ENCODE measurements at places on chromosomes 5 and 9.

DNA sequence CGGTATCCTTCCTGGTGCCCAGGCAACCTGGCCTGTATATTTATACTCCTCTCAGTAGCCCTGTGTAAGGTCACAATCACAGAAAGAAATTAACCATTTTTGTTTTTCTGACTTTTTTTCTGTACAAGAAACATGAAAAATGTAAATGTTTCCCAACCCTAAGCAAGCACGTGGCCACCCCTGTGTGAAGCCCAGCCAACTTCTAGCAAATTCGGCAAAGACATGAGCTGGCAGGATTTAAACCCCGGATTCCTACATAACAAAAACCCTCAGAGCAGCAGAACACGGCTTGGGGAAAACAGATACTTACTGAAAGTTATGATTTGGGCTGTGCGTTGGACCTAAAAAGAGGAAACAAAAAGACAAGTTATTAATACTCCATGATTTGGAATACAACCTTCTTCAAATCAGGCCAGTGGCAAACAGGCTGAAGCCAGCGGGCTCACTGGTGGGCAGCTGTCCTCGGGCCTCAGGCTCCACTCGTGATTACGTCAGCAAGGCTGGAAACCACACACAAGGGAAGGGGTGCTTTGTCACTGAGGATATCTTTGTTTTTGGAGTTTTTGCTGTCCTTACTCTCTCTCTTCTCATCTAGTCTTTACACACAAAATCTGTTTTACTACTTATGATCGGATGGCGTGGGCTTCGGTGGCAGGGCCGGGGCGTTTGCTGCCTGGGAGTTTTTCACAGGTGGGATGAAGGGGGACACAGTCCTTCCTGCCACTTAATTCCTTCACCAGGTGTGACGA lies 194.1 kb downstream of the ROR2 start:
- no peak for DNase-seq

GRCh38 chr5:151464101-151464500 lies 16.7 kb downstream of the SLC36A1 start:
- no peak for DNase-seq

DNA sequence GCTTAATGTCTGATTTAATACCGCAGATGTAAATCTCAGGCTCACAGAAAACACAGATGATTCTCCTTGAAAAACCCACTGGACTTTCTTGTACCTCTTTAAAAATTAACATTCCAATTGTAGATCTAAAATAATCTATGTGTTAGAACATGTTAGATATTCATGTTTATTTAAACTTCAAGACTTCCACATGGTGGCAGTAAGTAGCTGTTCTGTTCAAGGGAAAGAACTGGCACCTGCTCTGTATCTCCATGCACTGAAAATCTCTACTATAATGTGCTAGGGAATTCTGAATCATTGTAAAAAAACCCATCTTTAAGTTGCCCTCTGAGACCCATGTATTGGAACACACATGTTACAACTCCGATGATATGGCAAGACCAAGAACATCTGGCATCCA lies 366.9 kb downstream of the DMRTA1 start:
- no peak for DNase-seq

DNA sequence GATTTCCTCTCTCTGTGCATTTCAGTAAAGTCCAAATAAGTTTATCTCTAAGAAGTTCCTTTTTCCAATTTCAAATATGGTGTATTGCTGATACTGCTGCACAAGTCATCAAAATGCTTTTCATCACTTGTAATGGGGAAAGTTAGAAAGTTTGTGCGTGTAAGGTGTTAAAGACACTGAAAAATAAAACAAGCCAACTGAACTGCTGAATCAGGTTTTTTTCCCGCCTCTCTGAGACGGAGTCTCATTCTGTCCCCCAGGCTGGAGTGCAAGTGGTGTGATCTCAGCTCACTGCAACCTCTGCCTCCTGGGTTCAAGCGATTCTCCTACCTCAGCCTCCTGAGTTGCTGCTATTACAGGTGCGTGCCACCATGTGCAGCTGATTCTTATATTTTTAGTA lies 400.9 kb downstream of the LRRC70 start:
- no peak for DNase-seq

GRCh38 chr9:93668261-93668871 lies 92.0 kb downstream of the PHF2 start:
- DNase-seq = no peak

DNA sequence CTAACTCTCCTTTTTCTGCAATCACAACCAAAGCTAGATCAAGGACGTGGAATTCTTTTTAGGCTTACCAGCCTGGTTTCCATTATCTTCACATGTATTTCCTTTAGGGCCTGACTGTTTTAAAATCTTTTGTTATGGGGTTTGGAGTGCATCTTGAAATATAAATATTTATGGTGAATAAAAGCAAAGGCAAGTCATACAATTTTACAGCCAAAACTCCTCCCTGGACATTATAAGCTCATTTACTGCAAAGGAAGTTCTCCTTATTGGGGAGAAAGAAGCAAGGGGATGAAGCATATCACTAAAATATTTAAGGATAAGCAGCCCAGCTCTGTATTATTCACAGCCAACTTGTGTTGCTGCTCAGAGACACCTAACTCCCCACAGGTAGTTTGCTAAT lies 132.2 kb upstream of the TARS1 start:
- no peak for DNase-seq

DNA sequence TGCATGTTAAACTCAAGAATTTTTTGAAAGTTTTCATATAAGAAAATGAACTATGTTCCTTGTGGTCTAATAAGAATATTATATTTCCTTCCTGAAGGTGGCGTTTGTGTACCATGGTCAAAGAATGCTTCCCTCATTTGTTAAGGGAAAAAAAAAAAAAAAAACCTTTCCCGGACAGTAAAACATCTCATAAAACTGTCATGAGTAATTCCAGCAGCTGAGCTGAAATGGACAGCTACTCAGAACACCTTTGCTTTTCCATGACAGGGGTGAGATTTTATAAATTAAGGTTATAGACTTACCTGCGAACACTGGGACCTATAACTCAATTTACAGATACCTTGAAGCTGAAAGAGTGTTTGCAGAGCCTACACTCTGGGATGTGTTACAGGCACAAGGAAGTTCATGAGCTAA lies 113.2 kb upstream of the RANBP3L start:
- DNase-seq = peak; percentile 39

DNA sequence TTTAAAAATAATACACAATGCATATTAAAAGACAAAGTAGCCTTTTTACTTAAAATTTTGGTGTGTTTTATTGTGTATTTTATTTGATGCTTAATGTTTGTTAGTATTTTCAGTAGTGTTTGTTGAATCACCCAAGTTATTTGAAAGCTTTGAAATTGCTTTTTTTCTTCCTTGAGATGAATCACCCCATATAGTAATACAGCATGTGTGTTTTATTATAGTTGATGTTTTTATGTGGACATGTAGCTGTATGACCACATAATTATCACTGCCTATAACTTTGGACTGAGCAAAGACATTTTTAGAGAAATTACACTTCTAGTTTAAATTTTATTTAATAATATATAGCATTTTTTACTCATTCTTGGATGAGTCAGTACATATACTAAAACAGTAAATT lies 18.0 kb downstream of the FAM174A start:
- DNase-seq = no peak

DNA sequence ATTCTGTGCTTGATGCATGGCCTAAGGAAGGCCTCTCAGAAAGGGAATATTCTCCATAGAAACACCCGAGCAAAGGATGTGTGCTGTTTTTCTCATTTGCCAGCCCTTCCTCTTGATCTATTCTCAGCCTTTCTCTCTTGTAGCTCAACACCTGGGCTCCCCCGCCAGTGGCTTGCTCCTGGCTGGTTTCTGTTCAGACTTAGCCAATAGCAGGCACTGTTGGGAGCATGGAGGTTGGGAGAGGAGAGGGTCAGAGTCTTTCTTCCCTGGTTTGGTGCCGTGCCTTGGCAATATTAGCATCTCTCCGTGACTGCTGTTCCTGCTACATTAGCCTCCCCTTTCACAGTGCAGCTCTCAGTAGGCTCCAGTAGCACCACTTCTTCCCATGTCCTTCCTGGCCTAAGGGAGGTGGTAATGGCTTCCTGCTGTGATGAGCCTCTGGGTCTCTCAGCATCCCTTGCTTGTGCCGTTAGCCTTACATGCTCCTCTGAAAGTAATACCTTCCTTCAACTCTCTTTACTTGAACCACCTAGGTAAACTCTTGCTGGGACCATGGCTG lies 269.7 kb upstream of the GAS1 start:
- DNase-seq = no peak

GRCh38 chr5:107104040-107104995 lies 566.4 kb downstream of the EFNA5 start:
- DNase-seq = no peak

DNA sequence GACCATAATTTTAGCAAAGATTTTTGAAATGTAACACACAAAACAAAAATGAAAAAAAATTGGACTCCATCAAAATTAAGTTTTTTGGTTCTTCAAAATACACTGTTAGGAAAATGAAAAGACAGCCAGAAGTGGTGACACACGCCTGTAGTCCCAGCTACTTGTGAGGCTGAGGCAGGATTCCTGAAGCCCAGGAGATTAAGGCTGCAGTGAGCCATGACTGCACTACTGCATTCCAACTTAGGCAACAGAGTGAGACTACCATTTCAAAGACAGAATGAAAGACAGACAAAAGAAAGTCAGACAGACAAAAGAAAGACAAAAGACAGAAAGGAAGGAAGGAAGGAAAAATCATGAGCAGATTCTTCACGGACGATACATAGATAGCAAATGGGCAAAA lies 7.5 kb downstream of the DIAPH1 start:
- DNase-seq = no peak

DNA sequence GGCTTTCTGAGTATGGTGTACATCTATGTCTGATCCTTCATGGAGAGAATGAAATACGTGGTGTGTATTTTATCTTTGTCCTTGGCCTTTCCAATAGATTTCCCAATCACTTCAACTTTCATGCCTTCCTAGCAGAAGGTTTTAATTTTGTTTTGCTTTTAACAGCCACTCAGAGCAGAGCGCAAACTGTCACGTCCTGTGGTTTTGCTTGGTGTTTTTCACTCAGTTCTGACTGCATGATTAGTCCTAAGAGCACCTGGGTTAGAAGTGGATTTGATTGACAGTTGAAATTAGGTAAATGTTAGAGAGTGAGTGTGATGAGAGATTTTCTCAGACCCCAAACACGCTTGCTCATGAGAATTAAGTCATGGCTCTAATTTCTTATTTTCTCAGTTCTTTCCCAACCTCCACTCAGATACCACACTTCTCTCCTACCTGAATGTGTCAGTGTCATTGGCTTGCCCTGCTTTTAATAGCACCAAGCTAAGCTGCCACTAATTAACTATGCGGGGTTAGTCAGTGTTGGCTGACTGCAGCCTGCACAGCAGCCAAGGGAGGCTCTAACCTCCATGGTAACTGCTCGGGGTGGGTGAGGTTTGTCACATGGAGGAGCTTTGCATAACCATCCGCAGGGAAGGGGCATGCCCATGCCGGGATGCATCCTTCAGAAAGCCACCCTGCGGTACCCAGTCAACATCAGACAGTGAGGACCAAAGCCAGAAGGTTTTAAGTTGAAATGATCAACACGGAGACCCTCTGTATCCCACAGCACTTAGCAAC lies 173.4 kb downstream of the NR3C1 start:
- DNase-seq = peak; percentile 7

- DNase-seq = no peak
Observed at GRCh38 chr5:172929371-172929838, 29.8 kb upstream of the RPL26L1 start.

DNA sequence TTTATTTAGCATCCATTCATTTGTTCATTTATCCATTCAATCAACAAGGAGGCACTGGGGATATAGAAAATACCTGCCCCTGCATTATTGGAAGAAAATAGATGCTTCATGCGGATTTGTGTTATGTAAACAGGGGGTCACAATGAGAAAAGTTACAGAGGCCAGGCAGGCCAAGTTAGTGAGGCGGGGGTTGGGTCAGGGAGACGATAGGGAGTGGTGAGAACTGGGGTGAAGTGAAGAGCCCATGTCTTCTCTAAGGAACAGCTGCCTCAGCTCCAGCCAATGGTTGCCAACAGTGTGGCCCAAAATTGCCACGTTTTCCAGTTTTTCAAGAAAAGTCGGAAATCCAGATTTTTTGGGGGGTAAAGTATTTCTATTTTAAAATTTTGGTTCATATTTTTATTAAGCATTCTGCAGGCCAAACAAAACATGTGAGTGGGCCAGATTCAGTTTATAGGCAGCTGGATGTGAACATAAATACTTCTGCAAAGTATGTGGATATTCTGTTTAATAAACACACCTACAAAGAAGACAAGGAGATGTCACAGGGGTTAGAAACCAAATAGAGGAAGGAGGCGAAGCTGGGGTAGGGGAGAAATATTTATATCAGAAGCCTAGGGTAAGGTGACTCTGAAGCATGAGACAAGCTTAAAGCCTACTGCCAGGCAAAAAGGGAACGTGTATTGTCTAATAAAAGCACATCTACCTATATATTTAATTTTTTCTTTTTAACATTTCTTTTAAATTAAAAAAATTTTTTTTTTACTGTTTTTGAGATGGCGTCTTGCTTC lies 44.0 kb downstream of the ALG2 start:
- no peak for DNase-seq

GRCh38 chr9:131464354-131465000 lies 38.2 kb upstream of the POMT1 start:
- peak; percentile 84 for DNase-seq

- no peak for DNase-seq
Observed at GRCh38 chr5:174315871-174316270, 270.4 kb downstream of the NSG2 start.

GRCh38 chr5:1466631-1467265 lies 21.5 kb upstream of the SLC6A3 start:
- no peak for DNase-seq

DNA sequence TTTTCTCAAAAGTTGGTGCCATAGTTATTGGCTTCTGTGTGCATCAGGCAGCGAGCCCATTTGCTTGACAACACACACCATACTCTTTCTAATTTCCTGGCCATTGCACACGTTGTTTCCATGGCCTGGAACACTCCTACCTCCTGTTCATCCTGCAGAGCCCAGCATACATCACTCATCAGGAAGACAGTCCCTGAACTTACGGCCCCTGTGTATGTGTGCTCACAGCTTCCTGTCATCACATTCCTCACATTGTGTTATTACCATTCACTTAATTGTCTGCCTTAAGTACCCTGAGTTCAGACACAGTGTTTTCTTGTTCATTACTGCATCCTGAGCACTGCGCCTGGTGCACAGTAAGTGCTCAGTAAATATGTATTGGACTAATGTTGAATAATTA lies 355.9 kb downstream of the PRELID2 start:
- no peak for DNase-seq
